ENCODE measurements at places on chromosomes 4 and X.
A peak's percentile ranks its signal among the peaks of the same experiment; 100 is the strongest.

DNA sequence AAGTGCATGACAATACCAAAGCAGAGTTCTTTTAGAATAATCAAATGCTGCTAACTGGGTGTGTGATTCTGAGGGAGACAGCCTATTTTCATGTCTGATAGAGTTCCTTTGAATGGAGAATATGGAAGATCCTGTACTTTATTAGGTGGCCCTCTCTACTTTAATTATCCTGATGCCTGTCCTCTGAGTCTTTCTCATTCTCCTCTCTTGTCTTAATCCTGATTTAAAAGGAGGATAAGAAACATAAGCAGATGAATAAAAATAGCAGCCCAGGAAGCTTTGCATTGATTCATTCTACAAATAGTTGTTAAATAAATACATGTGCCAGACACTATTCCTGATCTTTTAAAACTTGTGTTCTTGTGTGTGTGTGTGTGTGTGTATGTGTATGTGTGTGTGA, 387.3 kb downstream of the SPRY1 start:
- DNase-seq: no peak

- no peak for DNase-seq
These were observed 775 bp downstream of the GRPEL1 start for GRCh38 chr4:7067126-7067451.

DNA sequence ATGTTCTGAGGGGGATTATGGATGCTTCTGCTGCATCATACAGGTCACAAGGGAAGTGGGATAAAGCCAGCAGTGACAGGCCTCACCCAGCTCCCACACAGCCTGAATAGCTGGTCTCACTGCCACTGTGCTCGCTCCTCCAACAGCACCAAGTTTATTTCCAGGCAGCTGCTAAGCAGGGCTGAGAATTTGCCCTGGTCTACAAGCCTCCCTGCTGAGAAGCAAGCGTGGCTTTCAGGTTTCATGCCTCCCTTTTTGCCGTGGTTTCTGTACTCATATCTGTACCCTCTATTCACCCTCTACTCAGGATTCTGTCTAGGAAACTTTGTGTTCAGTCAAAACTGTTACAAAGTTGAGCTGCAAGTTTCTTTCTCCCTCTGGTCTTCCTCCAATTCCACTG, 78.6 kb downstream of the MAGEC1 start:
- no peak for DNase-seq

- no peak for DNase-seq
These were observed 45.9 kb downstream of the CORIN start for GRCh38 chr4:47791965-47792364.

GRCh38 chrX:107603429-107604159, 24.7 kb upstream of the PRPS1 start:
- DNase-seq: no peak

DNA sequence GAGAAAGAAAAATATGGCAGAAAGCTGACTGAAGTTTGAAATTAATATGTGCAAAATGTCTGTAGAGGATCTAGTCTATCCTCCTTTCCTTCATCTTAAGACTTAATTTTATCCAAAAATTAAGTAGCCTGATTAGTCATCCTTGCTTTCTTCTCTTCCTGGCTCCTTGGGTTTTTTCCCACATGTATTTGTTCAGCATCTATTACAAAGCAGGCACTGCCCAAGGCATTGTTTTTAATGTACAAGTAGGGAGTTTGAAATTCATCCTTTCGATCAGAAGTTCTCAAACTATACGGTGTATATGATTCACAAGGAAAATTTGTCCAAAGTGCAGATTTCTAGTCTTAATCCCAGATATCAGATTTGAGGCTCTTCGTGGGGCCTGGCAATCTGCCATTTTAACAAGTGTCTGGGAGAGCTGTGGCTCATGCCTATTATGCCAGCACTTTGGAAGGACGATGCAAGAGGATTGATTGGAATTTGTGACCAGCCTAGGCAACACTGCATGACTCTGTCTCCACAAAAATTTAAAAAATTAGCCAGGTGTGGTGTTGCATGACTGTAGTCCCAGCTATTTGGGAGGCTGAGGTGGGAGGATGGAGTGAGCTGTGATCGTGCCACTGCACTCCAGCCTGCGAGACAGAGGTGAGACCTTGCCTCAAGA, 19.4 kb upstream of the YTHDC1 start:
- DNase-seq: no peak

DNA sequence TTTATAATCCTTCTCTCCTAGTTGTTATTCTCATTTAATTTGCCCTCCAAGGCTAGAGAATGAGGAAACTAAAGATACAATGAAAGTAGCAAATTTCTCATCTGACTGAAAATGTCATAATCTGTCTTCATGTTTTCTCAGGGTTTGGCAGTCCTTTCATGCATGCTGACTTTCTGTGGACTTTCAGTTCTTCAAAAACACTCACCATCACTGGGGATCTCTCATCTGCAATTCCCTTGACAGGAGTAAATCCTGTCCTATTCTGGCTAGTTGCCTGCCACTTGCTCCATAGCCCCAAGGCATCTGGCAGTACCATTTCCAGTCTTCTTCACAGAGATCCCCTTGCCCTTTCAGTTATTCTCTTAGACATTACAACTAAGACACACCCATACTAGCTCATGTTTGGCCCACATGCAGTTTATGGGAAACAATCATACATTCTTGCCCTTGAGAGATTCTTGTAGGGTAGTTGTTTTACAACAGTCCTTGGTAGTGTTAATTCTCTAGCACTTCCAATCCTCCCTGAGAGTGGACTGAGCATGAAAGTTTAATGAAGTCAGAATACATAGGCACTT, 449.7 kb upstream of the KLHL4 start:
- DNase-seq: no peak

DNA sequence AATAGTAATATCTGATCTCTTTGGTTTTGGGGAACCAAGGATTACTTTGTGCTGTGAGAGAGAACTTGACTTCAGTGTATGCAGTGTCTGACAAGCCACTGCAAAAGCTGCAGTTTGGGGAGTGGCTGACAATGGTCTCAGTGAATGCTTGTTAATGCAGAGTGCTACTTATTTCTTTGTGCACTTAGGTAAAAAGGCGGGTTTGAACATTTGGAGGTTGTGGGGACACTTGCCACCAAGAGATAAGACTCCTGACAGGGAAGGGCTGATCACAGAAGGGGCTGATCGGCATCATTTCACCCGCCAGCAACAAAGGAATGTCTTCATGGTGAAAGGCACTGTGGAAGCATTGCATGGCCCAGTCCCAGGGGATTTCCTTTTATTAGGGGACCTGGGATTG, 28.6 kb upstream of the USP46 start:
- DNase-seq: no peak

DNA sequence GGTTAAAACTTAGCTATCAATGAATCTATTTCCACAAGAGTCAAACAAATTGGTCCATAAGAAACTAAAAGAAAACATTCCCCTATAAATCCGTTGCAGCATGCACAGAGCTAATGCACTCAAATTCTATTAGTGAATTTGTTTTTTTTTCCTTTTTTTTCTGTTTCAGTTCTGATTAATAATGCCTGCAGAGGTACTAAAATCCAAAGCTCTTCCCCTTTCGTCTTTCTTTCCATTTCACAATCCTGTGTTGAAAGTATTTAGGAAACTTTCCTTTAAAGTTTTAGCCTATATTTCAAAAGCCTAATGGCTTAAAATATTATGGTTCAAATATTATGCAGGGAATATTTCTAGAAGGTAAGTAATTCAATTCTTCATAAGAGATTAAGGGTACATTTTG, 45.9 kb upstream of the VEGFD start:
- DNase-seq: no peak

DNA sequence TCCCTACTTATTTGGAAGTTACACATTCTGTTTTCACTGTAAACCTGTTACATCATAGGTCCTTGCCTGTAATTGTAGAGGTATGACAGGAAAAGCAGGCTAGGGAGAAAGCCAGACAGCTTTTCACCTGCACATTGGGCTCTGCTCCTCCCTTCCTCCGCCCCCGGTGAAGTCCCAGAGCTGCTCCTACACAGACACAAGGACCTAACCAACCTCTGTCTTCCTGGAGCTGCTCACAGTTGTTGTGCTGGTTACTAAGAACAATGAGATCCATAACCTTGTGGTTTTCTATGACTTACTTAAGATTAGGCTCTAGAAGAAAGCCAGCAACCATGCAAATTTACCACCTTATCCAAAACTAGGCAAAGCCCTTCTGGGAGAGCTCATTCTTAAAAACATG, 40.0 kb downstream of the MOSPD2 start:
- DNase-seq: no peak

- DNase-seq: no peak
These were observed 176.4 kb downstream of the BMPR1B start for GRCh38 chr4:94934201-94934600.

DNA sequence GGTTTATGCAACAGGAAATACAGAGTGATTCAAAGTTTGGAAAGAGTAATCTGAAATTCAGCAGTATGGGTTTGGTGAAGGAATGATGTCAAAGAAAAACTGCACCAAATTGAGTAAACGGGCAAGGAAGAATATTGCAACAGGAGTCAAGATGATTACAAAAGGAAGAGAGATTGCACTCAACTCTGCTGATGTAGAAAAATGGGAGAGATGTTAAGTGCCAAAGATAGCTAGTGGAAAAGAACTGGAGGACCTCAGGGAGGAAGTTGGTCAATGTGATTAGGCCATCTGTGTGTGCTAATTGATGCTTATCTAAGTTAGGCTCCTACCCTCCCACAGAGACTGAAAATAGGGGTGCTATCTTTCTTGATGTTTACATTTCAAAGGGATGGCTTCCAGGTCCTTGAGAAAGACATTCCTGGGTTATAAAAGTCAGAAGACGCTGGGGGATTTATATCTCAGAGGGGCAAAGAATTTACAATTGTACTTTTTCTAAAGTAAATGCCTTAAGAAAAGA, 167.4 kb upstream of the FAM47A start:
- DNase-seq: no peak

GRCh38 chrX:45778616-45779015, 577.9 kb upstream of the DIPK2B start:
- DNase-seq: no peak

- DNase-seq: no peak
These were observed 52.0 kb upstream of the GLRB start for GRCh38 chr4:157023941-157024340.

DNA sequence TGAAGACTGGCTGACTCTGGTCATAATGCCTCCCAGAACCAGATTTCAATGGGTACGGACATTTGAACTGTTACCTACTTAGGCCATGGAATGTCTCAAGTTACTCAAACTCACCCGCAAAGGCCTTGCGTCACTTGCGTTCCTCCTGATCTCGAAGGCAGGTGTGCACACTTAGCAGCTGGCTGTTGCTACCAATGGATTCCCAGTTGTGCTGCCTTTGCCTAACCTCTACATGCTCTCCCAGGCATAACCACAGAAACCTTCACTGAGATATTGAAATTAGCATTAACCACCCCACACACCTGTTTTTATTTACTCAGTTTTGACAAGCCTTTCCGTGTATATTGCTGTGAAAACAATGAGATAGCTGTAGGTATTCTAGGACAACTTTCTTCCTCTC, 2.8 kb downstream of the ERVMER34-1 start:
- no peak for DNase-seq

DNA sequence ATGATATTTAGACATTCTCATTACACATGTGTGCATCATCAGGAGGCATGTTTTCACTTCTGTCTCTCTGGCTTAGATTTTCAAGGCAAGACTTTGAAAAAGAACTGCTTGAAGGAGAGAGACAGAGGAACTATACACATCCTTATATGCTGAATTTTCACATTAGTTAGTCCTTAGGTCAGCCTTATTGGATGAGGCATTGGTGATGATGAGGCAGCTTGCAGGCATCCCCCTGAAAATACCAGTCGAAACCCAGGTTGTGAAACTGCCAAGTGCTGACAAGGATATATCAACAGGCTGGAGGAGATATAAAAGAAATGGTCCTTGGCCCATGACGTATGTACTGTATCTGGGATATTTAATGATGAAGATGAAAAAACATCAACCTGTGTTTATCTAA, 297.2 kb upstream of the AADAT start:
- DNase-seq: no peak

GRCh38 chr4:104549736-104550135, 55.0 kb upstream of the CXXC4 start:
- DNase-seq: no peak

GRCh38 chr4:76194325-76194724, 19.3 kb downstream of the SCARB2 start:
- no peak for DNase-seq

DNA sequence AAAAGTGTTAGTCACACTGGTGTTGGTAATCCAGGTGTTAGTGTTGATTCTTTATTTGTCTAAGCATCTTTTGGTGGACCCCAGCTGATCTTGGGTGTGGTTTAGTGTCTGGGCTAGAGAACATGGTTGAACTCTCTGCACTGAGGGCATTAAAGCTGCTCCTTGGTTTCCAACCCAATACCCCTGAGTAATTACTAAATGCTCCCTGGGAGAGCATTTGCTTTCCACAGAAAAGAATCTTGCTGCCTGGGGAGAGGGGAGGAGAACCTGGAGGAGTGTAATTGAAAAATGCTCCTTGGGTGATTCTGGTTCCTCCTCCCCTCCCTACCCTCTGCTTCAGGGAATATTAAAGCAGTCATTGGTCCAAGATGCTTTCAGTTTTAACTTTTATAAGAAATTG, 3.1 kb downstream of the GUCY1B1 start:
- no peak for DNase-seq

DNA sequence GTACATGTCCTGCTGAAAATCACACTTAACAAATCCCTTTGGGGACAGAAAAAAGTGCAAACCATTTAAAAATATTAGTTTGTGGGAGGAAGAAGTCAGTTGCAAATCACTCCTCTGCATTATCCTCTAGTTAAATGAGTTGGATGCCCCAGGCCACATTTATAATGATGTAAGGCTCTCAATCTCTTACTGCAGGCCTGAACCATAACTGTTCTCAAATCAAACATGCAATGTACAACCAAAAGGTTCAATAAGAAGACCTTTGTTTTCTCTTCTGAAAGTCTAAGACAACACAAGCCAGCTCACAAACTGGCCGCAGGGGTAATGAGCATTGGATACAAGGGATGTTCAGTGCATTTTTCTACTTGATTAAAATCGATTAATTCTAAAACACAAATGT, 39.7 kb downstream of the IGFBP7 start:
- DNase-seq: no peak

GRCh38 chr4:108119199-108119800, 49.4 kb downstream of the LEF1 start:
- no peak for DNase-seq

GRCh38 chr4:138796761-138797160, 218.8 kb upstream of the NOCT start:
- DNase-seq: no peak

- DNase-seq: peak; percentile 37
These were observed 280.3 kb downstream of the INPP4B start for GRCh38 chr4:142565771-142566170.

DNA sequence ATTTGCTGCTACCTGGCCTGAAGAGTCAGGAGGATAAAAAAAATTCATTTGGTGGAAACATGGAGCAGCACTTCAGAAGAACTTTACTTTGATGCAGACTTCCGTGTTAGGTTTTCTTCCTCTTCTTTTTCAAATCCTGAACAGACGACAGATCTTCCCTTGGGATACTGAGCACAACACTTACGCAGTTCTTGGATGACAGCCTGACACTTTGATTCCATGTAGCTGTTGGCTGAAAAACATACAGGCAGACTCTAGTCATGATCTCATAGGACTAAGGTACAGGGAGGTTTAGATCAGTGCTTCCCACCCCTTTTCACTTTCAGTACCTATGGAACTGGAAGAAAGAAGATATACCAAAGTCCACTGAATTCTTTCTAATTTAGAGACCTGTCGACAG, 9.2 kb downstream of the CMC4 start:
- DNase-seq: no peak

GRCh38 chrX:67784712-67785111, 240.9 kb downstream of the AR start:
- no peak for DNase-seq

Data from activated T-cell treated with anti-CD3 and anti-CD28 coated beads, Interleukin-2, amount 50 U/mL, for 72 hours (primary cell).